ENCODE measurements at places on chromosomes 6 and 20. TPM values are rescaled to one million over a fixed set of nuclear protein-coding genes. Genes with fewer than 3 reads are reported as not detected.

SLC26A8 gene
- not detected for polyA plus RNA-seq

C6orf118 gene
- polyA plus RNA-seq: not detected

RAB22A gene
- 14.9 TPM for polyA plus RNA-seq

TSBP1 gene
- not detected for polyA plus RNA-seq

HRH3 gene
- polyA plus RNA-seq: not detected

All from CD8-positive, alpha-beta memory T cell (primary cell).